CD14-positive monocyte (primary cell): ENCODE measurements at places on chromosomes 4 and X.
A peak's percentile ranks its signal among the peaks of the same experiment; 100 is the strongest.

DNA sequence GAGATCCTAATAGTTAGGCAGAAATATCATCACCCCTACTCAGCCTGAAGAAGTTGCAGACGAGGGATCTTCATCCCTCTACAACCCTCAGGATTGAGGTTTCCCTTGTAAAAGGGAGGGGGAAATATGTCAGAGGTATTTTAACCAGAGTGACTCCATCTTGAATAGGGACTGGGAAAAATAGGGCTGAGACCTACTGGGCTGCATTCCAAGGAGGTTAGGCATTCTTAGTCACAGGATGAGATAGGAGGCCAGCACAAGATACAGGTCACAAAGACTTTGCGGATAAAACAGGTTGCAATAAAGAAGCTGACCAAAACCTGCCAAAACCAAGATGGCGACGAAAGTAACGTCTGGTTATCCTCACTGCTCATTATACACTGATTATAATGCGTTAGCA is 17.5 kb downstream of the IL13RA2 start:
- DNase-seq = no peak

DNA sequence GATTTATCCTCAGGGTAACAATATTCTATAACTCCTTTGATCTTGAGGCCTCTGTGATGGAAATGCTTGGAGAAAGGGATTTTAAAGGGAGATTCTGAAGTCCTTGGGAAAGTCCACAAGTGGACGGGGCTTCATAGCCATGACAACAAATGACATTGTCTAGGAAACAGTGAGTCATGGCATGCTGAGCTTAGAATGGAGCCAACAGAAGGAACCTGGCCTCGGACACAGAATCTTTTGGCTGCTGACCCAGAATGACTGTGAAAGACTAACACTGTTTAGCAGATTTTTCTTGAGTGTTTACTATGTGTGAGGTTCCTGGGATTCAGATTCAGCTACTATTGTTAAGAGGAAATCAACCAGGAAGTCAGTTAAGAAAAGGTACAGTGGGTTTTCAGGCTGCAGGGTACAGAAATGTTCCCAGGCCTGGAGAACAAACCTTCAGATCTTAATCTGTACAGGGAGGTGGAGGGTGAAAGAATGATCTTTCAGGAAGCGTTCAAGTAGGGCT is 18.1 kb upstream of the CXCL2 start:
- DNase-seq = no peak

- DNase-seq = no peak
Measured at GRCh38 chr4:36197501-36197900, 46.8 kb downstream of the ARAP2 start.

DNA sequence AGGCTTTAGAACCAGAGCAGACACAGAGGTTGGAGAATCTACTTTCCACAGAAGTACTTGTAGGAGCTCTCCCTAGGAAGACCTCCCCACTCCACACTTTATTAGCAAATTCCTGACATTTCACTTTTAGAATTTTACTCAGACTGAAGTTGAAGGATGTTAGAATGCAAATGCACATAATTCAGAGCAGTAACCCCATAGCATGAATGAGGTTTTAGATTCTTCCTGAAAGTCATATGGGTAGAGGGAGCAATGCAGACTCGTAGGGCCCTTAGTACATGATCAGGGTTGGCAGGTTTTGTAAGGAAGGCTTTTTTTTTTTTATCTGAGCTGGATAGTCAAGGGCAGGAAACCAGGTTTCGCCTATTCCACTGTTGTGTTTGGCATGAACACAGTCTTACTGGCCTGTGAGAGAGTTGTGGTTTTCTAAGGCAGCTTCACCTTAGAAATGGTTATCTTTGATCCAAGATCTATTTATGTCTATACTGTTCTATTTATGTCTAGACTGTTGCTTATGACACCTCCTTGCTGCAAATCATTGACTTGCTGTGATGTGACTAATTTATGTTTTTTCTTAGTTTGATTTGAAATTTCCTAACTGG is 48.9 kb downstream of the SPATA18 start:
- DNase-seq = no peak

DNA sequence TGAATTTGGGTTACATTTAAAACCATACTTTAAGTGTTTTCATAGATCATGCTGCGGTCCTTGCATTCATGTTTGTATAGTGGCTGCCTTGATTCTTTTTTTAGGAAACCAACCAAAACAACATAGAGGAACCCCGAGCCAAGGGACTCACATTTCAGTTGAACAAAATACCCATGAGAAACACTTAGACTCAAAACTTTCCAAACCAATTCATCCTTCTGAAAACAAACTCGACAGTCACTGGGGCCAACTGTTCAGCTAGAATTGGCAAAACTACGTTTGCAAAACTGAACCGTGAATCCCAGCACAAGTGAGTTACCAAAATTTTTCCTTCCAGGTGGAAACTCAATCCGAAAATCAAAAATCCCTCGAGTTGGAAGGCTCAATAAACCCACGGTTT is 1.4 kb downstream of the ADGRA3 start:
- no peak for DNase-seq

DNA sequence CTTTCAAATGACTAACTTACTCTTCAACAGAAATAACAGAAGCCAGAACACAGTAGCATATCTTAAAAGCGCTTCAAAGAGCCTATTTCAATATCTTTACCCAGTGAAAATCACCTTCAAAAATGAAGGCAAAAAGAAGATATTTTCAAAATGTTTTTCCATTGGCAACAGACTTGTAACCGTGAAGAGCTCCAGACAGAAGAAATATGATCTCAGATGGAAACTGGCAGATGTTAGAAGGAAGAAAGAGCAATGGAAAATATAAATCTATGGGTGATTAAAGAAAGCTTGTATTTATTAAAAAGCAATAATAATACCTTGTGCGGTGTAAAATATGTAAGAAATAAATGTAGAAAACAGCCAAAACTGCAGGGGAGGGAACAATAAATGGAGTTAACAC is 35.7 kb downstream of the PRKG2 start:
- no peak for DNase-seq

DNA sequence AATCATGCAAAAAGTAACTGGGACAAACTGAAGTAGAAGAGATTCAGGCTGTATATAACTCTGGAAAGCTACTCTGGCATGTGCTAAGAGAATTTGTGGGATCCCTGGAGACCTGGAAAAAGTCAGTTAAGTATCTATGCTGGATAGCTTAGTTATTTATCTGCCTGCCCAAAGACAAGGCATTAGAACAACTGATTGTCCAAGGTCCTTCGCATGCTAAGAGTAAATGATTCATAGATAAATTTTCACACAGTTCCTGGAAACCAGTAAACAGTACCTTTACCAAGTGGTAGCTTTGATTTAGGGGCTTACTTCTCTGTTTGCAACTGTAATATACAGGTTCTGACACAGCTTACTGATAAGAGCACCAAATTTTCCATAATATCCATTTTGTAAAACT is 104.8 kb downstream of the ATP11C start:
- DNase-seq = no peak

- no peak for DNase-seq
Measured at GRCh38 chr4:82588771-82589270, 27.0 kb upstream of the TMEM150C start.

DNA sequence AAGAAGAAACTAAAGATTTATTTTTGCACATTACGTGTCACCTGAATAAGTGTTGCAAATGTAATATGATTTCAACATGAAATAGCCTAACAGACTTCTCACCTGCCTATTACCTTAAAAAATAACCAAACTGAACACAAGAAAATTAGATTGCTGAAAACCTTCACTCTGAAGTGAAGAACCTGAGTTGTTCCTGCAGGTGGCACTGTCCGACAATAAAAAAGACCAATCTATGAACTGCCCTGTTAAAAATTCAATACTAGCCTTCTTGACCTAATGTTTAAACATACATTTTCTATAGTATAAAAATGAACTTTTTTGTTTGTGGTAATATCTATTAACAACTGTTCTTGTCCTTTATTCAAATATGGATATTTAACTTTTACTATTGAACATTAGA is 69.2 kb upstream of the PNPLA4 start:
- DNase-seq = peak; percentile 18

DNA sequence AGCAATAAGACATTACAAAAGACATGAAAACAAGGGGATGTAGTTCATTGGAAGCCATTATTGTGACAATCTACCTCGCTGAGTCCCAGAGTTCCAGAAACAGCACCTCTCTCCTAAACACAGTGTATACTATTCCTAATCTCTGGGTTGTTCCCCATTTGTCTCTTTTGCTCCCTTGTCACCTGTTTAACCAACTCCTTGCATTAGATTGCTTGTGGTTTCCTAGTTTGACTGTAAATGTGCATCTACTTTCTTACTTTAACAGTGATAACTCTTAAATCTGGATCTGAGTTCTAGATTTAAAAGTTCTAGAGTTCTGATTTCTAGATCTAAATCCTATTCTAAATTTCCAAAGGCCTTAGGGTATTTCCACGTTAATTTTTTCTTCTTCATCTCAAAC is 71.6 kb upstream of the TET2 start:
- no peak for DNase-seq

DNA sequence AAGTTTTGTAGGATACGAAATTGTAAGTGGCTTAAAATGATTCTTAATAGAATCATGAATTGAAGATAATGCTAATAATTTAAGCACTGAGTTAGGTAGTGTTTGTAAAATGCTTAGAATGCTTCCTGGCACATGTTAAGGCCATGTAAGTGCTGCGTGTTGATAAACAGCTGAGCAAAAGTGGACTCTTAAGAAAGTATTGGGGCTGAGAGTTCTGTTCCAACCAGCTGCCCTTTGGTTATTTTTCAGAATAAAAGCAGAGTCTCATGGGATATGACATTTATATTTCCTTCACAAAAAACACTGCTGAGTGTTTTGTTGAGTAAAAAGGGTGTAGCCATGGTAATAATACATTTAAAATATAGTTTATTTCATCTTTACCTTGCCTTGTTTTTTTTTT is 42.5 kb downstream of the HTT start:
- DNase-seq = no peak

DNA sequence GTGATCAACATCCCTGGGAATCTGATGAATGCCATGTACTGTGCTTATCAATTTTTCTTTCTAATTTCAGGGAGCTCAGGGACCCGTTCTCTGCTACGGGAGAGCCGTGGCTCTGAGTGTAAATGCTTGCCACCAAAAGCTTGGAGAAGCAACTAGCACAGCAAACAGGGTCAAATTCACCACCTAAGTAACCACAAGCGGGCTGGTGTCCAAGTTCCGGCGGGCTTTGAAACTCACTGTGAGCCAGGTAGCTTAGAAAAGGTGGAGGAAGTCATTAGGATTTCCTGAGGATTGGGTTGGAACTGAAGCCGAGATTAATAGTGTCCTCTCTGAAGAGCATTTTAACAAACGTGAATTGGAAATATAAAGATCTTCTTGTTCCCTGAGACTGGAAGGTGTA is 87.2 kb downstream of the CLDN34 start:
- DNase-seq = no peak

GRCh38 chr4:183350317-183351071 is 28.3 kb upstream of the CLDN24 start:
- no peak for DNase-seq

GRCh38 chr4:21097026-21097425 is 396.8 kb downstream of the PACRGL start:
- no peak for DNase-seq

GRCh38 chrX:65451663-65452062 is 82.9 kb downstream of the LAS1L start:
- no peak for DNase-seq

DNA sequence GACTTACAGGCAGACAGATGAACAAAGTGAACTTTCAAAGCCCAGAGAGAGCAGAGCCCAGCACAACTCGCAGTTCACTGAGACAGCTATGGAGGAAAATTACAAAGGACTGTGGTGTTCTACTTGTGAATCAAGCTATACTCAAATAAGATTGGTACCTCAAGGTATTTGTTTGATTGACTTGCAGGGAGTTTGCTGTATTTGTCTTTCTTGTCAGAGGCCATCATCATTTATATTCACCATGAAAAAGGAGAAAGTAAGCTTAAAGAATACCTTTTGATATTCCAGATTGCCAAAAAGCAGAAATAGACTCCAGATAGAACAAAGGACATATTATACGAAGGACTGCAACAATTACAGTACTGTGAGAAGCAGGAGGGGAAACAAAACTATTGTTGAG is 1047.9 kb downstream of the RPA4 start:
- no peak for DNase-seq

DNA sequence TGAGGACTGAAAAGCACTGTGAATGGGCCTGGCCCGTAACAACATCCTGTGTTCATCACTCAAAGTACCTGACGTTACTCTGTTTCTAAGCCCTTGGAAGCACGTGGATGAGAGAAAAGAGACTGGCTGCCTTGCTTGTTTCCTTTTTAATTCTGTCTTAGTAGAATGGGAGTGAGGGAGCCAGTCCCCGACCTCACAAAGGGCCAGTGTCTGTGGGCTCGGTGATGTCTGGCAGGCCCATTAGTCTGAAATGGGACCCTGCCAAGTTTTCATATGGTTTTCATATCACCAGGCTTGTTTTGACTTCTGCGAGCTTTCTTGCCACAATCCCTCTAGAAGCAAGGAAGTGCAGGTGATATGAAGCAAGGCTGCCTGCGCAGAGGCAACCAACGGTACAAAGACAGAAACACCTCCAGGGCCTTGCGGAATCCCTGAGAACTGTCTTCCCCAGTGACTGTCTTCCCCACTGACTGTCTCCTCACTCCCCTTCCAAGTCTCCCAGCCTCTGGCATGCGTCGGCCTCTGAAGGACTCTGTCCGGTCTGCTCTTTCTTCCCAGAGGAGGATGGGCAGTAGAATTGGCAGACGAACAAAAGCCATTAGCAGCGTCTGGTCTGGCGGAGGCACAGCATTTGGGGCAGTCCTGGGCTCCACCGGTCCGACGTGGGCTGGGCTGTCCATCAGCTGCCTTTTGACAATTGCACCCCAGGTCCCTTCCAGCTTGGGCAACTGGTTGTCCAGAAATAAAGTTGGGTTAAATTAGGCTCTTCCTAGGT is 20.2 kb upstream of the RASL11B start:
- no peak for DNase-seq

GRCh38 chr4:179586460-179586859 is 2144.2 kb upstream of the AGA start:
- no peak for DNase-seq

DNA sequence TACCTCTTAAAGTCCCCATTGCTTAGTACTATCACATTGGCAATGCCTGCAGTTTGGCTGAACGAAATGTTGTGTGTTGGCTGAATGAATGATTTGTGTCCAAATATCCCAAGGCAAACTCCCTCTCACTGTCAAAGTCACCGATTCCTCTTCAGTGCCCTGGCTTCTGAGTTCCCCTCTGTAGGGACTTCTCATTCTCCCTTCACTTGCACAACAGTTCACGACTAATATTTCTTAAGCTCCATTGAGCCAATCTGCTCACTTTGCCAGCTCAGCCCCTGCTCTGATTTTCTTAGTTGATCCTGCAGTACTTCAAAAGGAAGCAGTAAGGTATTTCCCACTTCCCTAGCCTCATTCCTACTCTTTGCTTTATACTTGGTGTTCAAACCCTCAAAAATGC is 21.9 kb upstream of the PACRGL start:
- no peak for DNase-seq

GRCh38 chr4:169956091-169956843 is 69.9 kb downstream of the MFAP3L start:
- no peak for DNase-seq

DNA sequence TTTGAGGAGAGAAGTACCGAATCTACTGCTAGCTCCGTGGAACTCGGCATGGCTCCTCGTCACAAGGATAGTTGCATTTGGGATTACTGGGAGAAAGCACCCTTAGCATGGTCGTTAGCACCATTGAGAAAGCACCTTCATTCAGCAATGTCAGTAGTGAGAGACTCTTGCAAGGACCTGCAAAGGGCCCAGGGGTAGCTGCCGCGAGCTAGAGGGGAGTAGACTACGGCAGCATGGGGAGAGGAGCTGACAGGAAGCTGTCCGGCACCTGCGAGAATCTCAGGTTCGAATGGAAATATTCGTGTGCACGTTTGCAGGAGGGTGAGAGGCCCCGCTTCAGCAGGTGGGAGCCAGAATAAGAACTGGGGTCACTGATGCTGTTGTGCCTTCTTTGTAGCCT is 20.2 kb downstream of the TLR10 start:
- no peak for DNase-seq
